ENCODE measurements at places on chromosomes 7 and 10. TPM values are rescaled to one million over a fixed set of nuclear protein-coding genes. Genes with fewer than 3 reads are reported as not detected.

DYNC1I1 gene
- not detected for total RNA-seq

TMEM106B gene
- total RNA-seq, result 80.0 TPM

OGDHL gene
- under 0.01 TPM for total RNA-seq

IMPDH1 gene
- 89.6 TPM for total RNA-seq

WDFY4 gene
- under 0.01 TPM for total RNA-seq

MMS19 gene
- total RNA-seq, result 50.1 TPM

ABCB4 gene
- not detected for total RNA-seq

GPR26 gene
- under 0.01 TPM for total RNA-seq

SSC4D gene
- total RNA-seq, result 1.0 TPM

ACSL5 gene
- not detected for total RNA-seq

SMIM30 gene
- 56.2 TPM for total RNA-seq

COBL gene
- 0.34 TPM for total RNA-seq

SH2B2 gene
- total RNA-seq, result 2.4 TPM

PCLO gene
- total RNA-seq, result 3.1 TPM

CLDN3 gene
- not detected for total RNA-seq

CYP3A4 gene
- total RNA-seq, result not detected

ADAP1 gene
- total RNA-seq, result 9.9 TPM

PLAU gene
- total RNA-seq, result 90.2 TPM

PRSS37 gene
- total RNA-seq, result not detected

FAM25G gene
- not detected for total RNA-seq

CALCR gene
- total RNA-seq, result not detected

PRF1 gene
- total RNA-seq, result not detected

OPALIN gene
- not detected for total RNA-seq

ACSM6 gene
- total RNA-seq, result not detected

PALD1 gene
- 0.28 TPM for total RNA-seq

CFAP46 gene
- 0.28 TPM for total RNA-seq

FZD8 gene
- total RNA-seq, result 4.2 TPM

LHFPL3 gene
- not detected for total RNA-seq

MASTL gene
- total RNA-seq, result 11.3 TPM

GIMAP1 gene
- total RNA-seq, result not detected

DPP6 gene
- total RNA-seq, result not detected

AEBP1 gene
- 2.4 TPM for total RNA-seq

PAPOLB gene
- under 0.01 TPM for total RNA-seq

CUBN gene
- 0.71 TPM for total RNA-seq

ZNF467 gene
- total RNA-seq, result 3.6 TPM

Measured in nasal cavity respiratory epithelium epithelial cell of viscerocranial mucosa (primary cell).